NT2/D1 (cell line): ENCODE measurements at places on chromosomes 7 and 10.
A peak's percentile ranks its signal among the peaks of the same experiment; 100 is the strongest.

DNA sequence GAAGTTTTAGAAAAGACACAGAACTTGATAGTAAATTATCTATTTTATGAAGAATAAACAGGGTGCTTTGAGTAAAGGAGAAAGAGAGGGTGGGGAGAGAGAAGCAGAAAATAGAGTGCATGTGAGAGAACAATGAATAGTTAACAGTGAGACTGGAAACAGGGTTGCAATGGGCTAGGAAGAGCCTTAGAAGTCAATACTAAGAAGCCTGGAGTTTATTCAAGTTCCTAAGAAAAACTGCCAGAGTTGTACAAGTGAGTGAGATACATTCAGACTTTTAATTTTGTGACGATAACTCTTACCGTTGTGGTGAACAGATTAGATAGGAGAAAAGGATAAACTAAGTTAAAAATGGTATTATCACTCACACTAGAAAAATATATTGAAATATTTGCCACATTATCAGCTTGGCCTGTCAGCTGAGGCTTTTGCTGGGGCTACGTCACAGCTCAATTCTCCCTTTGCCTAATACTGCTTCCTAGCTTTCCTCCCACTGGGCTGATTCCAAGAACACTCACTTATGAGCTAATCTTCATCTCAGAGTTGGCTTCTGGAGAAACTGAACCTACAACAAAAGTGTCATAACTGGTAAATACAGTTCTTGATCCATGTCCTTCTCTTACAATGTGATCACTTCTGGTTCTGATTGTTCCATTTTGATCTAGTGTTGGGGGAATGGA lies 92.7 kb downstream of the SEMA3D start:
- no peak for DNase-seq

- no peak for DNase-seq
Observed at GRCh38 chr10:132036153-132036886, 29.4 kb upstream of the JAKMIP3 start.

GRCh38 chr7:122886357-122887081 lies at the start of gene CADPS2:
Gene CADPS2, minus strand, starts transcription at chr7:122886460. Its CDS starts 123 bp downstream, at chr7:122886337.
- DNase-seq = peak; percentile 63

DNA sequence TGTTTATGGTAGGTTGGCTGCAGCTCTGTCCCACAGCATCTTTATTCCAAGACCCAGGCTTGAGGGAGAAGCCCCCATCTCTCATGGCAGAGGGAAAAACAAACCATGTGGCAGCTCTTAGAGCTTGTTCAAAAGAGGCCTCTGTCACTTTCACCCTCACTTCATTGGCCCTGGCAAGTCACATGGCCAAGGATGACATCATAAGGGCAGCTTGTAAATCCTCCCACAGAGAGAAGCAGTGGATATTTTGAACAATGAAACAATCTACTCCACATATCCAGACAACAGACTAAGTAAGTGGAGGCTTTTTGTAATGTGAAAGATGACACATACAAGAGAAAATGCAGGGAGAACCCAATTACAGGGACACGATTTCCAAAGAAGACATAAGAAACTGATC lies 108.1 kb downstream of the GRID1 start:
- no peak for DNase-seq

- no peak for DNase-seq
Observed at GRCh38 chr7:123755338-123755737, 6.5 kb upstream of the WASL start.

- DNase-seq = no peak
Observed at GRCh38 chr10:93941606-93942005, 47.8 kb downstream of the SLC35G1 start.

- no peak for DNase-seq
Observed at GRCh38 chr7:87398446-87398845, 53.0 kb downstream of the CROT start.

DNA sequence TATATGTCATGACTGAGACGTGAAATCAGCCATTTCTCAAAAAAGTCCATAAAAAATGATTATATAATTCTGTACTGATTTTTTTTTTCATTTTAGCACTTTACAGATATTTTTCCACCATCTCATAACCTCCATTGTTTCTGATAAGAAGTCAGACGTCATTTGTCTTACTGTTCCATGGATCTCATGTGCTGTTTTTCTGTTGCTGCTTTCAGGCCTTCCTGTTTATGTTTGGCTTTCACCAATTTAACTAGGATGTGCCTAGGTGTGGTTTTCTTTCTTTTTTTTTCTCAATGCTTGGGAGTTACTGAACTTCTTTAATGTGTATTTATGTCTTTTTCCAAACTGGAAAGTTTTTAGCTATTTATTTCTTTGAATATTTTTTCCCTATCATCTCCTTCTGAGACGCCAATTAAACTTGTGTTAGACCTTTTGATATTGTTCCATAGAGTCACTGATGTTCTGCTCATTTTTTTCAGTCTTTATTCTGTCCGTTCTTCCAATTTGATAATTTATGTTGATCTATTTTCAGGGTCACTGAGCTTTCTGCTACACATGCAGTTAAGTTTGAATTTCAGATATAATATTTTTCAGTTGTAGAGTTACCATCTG lies 43.3 kb downstream of the TAF3 start:
- DNase-seq = no peak

DNA sequence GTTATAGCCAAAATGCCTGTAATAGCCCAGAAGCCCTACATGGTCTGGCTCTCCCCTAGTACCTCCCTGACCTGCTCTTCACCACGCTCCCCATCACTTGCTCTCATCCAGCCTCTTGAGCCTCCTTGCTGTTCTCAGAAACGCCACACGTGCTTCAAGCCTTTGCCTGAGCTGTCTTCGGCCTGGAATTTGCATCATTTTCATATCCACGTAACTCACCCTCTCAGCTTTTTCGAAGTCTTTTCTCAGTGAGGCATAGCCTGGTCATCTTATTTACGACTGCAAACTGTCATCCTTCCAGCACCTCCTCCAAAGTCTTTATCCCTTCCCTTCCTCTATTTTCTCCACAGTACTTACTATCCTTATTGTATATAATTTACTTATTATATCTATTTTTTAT lies 151.0 kb upstream of the AHR start:
- DNase-seq = no peak

GRCh38 chr7:7720193-7720592 lies 1.8 kb upstream of the RPA3 start:
- no peak for DNase-seq

- no peak for DNase-seq
Observed at GRCh38 chr10:79266084-79266483, 81.2 kb upstream of the PPIF start.

- DNase-seq = no peak
Observed at GRCh38 chr7:157269341-157270059, 67.3 kb upstream of the DNAJB6 start.

- no peak for DNase-seq
Observed at GRCh38 chr10:86106616-86107015, 260.0 kb downstream of the GRID1 start.

DNA sequence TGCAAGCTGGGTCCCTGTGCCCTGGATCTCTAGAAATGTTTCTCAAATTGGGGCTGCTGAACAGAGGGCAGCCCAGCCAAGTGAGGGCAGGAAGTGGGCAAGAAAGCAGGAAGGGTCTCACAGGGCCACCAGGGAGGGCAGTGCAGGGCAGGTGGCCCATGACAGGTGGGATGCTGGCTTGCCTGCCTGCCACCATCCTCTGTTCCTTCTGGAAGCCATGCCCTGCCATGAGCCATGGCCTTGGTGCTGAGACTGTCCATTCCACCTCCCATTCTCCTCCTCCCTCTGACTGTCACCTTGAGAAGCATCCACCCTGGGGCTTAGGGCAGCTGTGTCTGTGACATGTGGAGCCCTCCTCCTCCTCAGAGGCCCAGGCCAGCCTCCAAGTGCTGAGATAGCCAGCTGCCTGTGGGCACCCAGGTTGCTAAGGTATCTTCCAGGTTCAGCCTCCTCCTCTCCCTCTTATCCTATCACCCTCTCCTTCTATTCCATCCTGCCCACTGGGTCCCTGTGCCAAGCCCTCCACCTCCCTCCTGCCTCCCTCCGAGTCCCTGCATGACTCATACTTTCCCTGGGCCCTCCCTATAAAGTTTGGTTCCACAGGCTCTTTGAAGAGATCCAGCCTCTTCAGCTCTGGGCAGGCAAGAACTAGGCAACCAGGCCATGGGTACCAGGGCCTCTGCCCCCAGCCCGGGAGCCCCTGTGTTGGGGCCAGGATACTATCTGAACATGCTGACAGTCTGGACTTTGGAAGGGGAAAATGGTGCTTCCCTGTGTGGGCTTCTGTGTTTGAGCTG lies 1.3 kb downstream of the VSIR start:
- DNase-seq = no peak

DNA sequence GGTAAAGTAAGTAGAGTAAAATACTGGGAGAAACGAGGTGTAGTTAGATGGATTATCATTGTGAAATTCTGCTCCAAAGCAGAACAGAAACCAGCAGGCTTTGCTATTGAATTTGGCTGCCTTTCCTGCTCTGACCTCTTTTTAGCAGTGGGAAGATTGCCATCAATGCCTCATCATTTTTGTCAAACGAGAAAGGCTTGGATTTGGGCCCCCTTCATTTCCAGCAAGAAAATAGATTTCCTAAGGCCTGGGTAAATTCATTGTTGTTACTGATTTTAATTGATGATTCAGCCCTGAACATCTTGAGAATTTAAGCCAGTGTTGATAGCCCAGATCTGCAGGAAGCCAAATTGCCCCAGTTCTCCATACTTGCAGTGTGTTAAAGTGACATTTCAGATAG lies 35.2 kb upstream of the ASAH2 start:
- no peak for DNase-seq

- no peak for DNase-seq
Observed at GRCh38 chr10:88456730-88457129, 126.4 kb downstream of the RNLS start.

GRCh38 chr7:99622596-99622995 lies 5.8 kb downstream of the ZSCAN25 start:
- DNase-seq = no peak

DNA sequence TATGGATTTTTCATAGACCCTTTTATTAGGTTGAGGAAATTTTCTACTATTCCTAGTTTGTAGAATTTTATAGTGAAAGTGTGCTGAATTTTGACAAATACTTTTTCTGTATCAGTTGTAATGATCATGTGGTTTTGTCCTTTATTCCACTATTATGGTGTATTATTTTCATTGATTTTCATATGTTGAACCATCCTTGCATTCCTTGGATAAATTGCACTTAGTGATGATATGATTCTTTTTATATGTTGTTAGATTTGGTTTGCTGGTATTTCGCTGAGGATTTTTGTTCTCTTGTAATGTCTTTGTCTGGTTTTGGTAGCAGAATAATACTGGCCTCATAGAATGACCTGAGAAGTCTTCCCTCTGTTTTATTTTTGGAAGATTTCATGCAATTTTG lies 140.6 kb upstream of the CDK6 start:
- no peak for DNase-seq

- no peak for DNase-seq
Observed at GRCh38 chr10:93198401-93199131, 124.9 kb downstream of the CYP26A1 start.

- DNase-seq = no peak
Observed at GRCh38 chr7:27124902-27125689, 5.5 kb downstream of the HOXA4 start.

GRCh38 chr7:45196374-45196773 lies 38.8 kb downstream of the RAMP3 start:
- DNase-seq = no peak

GRCh38 chr7:22725585-22725984 lies 1.4 kb upstream of the IL6 start:
- DNase-seq = peak; percentile 63

- DNase-seq = peak; percentile 13
Observed at GRCh38 chr10:64396105-64396708, 875.0 kb downstream of the REEP3 start.

- DNase-seq = no peak
Observed at GRCh38 chr10:6423004-6423403, 157.1 kb downstream of the PRKCQ start.

GRCh38 chr7:48390388-48391327 lies 219.4 kb downstream of the ABCA13 start:
- no peak for DNase-seq

DNA sequence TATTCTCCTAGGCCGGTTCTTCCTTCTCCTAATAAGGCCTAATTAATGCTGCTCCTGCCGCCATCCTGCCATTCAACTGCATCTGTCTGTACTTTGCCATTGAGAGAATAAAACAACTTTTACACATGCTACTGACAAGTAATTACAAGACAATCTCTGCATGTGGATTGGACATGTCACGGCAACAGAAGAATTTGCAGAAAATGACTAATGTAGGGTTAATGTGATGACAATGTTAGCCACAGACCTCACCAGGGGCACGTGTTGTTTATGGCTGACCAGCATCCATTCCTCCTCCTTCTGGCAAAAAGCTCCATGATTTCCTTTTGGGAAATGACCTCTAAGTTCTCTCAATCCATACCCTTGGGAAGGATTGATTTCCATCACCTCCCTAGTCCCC lies 58.0 kb downstream of the NEBL start:
- no peak for DNase-seq

DNA sequence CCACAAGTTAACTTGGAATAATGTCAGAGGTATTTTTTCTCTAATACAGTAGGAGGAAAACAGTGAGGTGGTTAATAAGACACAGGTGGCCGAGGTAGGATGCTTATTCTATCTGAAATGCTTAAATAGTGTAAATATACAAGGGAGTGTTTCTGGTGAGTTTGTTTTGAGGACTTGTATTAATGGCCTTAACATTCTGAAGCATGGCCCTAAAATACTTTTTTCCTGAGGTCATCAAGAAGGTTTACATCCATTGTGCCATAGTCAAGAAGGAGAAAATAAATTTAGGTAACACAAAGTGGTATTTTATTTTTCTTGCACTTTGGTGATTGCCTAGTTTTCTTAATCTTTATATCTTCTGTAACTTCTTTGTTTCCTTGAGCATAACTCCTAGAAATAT lies 18.8 kb downstream of the GNAI1 start:
- no peak for DNase-seq

- DNase-seq = no peak
Observed at GRCh38 chr10:133067149-133068105, 20.3 kb upstream of the ADGRA1 start.

DNA sequence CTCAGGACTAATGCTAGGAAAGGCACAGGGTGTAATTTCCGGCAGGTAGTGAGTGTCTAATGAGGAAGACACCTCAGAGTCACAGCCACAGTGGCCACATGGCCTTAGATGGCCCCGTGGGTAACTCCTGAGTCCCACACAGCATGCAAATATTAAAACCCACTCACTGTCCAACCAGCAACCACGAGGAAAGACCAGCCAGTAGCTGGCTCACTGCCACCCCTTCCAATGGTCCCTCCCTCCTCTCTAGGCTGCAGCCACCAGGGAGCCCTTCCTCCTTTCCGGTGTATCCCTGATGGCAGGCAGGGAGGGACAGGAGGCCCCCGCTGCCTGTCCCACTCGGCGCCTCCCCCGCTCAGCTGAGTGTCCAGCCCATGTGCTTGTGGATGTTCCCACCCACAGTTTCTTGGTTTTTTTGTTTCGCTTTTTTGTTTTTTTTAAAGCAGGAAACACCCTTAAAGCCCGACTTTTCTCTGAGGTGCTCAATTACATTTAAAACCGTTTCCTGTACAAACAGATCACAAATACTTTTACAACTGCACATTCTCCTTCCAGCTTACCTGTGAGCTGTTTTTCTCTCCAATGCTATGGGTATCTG lies 9.2 kb downstream of the BNIP3 start:
- DNase-seq = no peak
